ENCODE measurements at places on chromosomes 1 and 21.
A peak's percentile ranks its signal among the peaks of the same experiment; 100 is the strongest.

DNA sequence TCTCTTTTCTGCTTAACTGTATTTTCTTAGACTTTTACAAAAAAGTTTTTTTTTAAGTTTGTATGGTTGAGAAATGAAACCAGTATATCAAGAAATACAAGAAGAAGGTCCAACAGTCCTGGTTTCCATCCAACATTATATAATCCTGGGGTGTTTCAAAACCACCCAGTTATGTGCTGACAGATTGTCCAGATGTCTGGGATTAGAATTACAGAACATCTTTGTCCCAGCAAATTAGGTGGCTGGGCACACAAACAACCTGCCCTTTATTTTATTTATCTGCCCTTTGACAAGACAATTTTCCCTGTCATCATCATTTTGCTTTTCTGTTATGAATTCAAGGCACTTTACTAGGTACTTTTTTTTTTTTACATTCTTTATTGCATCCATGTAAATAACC, 622.1 kb downstream of the PLPP3 start:
- DNase-seq, result no peak

GRCh38 chr21:38709876-38710275, 95.9 kb upstream of the ETS2 start:
- no peak for DNase-seq

DNA sequence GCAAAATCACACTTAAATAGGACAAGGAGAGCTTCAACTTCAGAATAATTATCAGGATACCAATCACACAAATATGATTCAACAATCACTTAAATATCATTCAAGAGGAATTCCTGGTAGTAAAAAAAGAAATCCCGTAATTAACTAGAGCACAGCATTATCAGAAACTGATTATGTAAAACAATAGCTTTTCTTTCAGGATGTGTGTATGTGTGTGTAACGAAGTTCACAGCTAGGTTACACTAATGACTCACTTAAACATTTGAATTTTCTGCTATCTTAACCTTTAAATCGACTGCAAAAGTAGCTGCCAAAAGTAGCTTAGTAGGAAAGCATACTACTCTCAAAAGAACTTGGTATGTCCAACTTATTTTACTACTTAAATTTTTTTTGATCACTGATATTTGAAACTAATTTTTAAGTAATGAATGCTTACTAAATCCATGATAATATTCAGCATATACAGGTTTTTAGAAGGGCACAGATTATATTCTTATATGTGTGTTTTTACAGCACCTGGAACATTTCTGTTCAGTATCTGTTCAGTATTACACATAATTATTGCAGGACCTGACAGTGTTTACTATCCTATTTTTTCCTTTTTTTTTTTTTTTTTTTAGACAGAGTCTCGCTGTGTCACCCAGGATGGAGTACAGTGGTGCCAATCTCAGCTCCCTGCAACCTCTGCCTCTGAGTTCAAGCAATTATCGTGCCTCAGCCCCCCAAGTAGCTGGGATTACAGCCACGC, 4.2 kb downstream of the RERE start:
- DNase-seq, result no peak

DNA sequence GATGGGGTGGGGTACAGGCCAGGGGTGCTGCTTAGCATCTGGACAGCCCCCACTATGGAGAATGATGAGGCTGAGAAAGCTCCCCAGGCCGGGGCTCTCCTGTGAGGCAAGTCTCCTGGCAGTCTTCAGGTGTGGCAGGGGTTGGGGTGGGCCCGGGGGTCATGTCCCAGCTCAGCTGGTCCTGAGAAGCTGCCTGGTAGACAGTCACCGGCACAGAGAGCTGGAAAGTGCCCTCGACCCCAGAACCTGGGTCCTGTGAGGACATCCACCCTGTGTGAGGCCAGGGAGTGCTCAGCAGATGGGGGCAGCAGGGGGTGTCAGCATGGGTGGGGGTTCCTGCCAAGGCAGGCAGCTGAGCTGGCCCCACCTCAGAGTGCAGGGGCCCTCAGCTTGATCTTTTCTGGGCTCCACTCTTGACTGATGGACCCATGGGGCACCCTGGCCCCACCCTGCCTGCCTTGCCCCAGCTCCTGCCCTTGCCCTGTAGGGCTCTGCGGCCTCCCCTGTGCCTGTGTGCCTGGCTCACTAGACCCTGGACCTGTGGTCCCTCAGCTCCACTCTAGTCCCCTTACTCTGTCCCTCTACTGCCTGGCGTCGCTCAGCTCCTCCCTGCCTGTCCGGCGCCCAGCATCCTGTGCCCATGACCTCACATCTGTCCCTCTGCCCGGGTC, 5.8 kb downstream of the IBA57 start:
- DNase-seq, result no peak

DNA sequence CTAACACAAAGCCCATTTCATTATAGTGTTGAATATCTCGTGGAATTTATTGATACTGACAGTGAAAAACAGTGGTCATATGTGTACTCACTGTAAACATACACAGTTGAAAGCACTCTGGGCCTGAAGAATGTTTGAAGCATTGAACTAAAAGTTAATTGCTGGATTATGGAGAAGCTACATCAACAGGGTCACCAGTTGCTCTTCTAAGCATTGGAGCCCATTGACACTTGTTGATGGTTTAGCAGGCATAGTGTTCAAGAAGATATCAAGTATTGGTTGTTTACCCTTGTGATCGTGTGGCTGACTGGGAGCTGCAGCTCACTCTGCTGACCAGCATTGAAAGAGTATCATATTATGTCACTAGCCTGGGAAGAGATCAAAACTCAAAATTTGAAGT, 10.3 kb downstream of the ZYG11A start:
- DNase-seq, result no peak

- DNase-seq, result no peak
Measured at GRCh38 chr1:13494025-13494424, 19.8 kb downstream of the LRRC38 start.

- DNase-seq, result no peak
Measured at GRCh38 chr1:61375082-61375880, 292.9 kb downstream of the NFIA start.

- DNase-seq, result peak; percentile 39
Measured at GRCh38 chr1:206012086-206012859, 9.1 kb upstream of the RAB7B start.

DNA sequence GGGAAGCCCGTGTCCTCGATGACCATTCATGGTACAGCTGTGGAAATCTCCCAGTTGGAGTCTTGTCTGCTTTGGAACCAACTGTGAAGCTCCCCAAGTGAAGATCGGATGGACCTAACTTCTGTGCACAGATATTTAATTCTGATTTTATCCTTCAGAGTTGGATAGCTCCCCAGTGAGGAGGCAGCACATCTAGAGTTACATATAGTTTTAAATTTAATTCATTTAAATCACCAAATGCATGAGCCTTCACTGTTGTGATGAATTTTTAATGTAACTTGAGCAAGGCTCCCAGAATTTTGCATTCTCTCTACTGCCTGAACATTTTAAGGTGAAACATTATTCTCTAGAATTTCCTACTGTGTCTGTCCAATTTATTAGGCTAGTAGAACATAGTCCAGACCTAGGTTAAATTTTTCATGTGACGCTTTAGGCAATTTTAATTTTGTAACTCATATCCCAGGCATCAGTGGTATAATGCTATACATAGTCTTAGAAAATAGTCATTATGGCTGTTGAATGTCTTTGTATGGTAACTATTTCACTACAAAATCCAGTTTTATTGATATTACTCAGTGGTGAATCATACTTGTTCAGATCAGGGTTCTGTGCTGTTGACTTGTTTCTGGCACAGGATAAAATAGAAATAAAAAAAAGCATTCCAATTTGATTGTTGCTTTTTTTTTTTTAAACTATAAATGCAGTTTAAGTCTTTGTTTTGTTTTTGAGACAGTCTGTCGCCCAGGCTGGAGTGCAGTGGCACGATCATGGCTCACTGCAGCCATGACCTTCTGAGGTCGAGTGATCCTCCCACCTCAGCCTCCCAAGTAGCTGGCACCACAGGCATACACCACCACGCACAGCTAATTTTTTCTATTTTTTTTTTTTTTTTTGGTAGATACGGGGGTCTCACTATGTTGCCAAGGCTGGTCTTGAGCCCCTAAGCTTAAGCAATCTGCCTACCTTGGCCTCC, 66.9 kb downstream of the PRDM2 start:
- no peak for DNase-seq

DNA sequence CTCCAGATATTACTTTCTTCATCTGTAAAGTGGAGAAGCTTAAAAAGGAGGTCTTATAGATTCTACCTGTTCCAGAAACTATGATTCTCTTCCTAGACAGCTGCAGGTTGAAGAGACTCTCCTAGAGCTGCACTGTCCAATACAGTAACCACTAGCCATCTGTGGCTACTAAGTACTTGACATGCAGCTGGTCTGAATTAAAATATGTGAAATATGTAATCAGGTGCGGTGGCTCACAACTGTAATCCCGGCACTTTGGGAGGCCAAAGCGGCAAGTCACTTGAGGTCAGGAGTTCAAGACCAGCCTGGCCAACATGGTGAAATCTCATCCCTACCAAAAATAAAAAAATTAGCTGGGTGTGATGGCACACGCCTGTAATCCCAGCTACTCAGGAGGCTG, 15.8 kb downstream of the APP start:
- DNase-seq, result no peak

GRCh38 chr1:244834543-244835275, 749 bp upstream of the COX20 start:
- peak; percentile 95 for DNase-seq

DNA sequence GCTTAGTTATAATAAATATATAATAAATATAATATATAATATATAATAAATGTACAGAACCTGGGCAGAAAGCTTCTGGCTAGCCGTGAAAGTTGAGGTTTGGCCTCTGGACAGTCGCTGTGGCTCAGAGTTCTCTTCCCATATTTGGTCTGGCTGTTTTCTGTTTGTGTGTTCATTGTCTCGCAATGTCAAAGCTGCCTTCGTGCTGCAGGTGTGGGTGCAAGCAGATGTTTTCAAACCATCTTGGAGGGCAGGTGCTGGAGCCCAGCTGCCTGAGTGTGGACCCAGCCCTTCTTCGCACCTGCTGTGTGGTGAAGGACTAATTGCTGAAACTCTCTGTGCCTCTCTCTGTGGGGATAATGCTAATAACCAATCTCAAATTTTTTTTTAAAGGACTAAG, 3.6 kb upstream of the CSTB start:
- no peak for DNase-seq

GRCh38 chr21:35028451-35028978, 20.6 kb downstream of the RUNX1 start:
- DNase-seq, result no peak

DNA sequence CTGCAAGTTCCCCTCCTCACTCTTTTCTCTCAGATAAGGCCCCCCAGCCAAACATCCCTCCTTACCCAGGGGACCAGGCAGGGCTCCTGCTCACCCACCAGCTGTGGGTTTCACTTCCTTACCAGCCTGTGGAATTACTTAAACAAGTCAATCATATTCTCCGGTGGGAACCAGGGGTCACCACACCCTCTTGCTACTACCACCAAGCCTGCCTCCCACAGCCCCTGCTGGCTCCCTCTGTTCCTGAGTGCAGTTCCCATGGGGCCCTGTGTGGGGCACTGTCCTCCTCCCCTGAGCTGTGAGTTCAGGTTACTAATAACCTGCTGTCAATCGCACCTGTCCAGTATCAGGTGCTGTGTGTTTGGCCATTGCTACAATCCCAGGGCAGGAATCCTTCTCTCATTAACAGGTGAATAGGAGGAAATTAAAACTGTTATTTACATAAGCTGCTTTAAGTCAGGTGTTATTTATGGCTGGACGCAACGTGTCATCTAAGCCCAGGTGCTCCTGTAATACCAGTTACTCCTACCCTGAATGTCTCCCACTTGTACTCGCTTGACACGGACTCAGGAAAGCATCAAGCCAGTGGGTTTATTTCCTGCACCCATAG, 53.1 kb upstream of the LBR start:
- no peak for DNase-seq

- DNase-seq, result no peak
Measured at GRCh38 chr1:78033797-78034172, 12.0 kb upstream of the GIPC2 start.

DNA sequence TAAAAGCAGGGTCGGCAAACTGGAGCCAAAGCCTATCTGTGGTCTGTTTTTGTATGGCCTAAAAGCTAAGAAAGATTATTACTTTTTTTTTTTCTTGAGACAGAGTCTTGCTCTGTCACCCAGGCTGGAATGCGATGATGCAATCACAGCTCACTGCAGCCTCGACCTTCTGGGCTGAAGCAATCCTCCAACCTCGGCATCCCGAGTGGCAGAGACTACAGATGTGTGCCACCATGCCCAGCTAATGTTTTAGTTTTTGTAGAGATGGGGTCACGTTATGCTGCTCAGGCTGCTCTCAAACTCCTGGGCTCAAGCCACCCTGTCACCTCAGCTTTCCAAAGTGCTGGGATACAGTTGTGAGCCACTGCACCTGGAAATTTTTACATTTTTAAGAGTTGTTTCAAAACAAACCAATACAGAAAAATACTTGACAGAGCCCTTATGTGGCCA, 6.5 kb upstream of the GLRX2 start:
- no peak for DNase-seq

DNA sequence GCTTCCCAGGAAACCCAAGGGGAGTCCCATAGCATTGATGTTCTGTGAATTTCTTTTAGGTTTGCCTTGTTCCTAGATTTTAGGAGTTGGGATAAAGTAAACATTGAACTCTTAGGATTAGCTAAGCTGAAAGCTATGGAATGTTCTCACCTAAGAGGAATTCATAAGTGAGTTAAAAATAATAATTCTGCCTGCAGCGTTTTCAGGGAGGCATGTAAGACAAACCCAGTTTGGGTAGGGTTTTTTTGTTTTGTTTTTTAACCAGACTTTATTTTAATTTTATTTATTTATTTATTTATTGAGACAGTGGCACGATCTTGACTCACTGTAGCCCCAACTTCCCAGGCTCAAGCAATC, 28.9 kb upstream of the CD101 start:
- no peak for DNase-seq

GRCh38 chr1:11147197-11147770, 41.9 kb upstream of the ANGPTL7 start:
- DNase-seq, result no peak

DNA sequence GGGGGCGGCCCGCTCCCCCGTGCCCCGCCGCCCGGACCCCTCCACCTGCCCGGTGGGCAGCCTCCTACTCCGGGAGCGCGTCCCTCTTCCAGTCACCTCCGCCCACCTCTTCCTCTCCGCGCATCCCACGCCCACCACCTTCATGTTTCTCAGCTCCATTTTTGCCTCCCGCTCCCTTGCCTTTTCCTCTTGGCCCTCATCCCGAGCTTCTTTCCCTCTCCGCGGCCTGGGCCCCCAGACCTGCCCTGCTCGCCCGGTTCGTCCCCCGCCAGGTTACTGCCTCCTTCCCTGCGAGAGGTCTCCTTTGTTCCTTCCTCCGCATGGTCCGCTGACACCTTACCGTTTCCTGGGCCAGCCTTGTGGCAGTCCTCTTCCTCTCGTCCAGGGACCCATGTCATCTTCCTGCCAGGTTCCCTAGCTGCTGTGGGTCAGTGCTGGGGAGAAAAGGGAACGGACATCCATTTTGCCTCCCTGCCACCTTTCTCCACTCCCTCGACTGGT, 563 bp downstream of the QSOX1 start:
- DNase-seq, result no peak

Data from ecto neural progenitor cell (in vitro differentiated cells).